ENCODE measurements at places on chromosomes 11 and 22. TPM values are rescaled to one million over a fixed set of nuclear protein-coding genes. Genes with fewer than 3 reads are reported as not detected.

Gene CHRNA10
- total RNA-seq = 1.9 TPM

Gene CSNK2A3
- total RNA-seq = 1.9 TPM

Gene BTG4
- total RNA-seq = not detected

Gene GRM5
- total RNA-seq = not detected

Gene CREB3L1
- 6.6 TPM for total RNA-seq

Gene ZNF280A
- 3.0 TPM for total RNA-seq

Gene RTN4RL2
- total RNA-seq = 99.8 TPM

Gene GNG3
- not detected for total RNA-seq

Gene CD3G
- total RNA-seq = not detected
